NAMALWA (cell line): ENCODE measurements at places on chromosomes 4 and X.

DNA sequence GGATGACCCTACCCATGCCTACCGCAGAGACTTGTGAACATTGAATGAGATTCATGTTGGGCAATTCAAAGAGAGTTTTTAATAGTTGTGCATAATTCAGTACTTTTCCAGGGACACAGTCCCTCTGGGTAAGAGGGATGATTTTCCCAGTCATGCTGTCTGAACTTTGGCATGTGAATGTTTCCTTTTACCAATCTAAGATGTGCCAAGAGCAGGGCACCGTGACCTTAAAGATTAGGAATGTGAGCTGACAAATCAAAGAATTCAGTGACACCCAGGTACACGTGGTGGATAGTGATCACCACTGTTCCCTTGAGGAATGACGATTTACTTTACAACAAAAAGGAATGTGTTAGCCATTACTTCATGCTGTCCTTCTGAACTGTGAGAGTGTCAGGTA lies 515.6 kb downstream of the PPARGC1A start:
- no peak for DNase-seq

DNA sequence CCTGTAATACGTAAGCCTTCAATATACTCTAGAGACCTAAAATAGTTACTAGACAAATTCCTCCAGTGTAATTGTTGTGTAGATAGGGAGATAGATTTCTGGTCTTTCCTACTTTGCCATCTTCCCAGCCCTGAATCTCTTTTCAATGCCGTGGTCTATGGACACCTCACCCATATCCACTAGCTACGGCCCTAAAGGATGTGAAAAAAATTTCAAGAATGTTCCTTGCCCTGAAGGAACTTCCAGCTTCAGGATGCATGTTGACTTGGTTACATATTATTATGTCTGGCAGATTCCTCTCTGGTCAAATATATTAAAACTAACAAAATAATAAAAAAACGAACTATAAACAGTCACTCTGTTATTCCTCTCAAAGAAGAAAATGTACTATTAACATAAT lies 52.4 kb upstream of the TSPAN5 start:
- DNase-seq: no peak

DNA sequence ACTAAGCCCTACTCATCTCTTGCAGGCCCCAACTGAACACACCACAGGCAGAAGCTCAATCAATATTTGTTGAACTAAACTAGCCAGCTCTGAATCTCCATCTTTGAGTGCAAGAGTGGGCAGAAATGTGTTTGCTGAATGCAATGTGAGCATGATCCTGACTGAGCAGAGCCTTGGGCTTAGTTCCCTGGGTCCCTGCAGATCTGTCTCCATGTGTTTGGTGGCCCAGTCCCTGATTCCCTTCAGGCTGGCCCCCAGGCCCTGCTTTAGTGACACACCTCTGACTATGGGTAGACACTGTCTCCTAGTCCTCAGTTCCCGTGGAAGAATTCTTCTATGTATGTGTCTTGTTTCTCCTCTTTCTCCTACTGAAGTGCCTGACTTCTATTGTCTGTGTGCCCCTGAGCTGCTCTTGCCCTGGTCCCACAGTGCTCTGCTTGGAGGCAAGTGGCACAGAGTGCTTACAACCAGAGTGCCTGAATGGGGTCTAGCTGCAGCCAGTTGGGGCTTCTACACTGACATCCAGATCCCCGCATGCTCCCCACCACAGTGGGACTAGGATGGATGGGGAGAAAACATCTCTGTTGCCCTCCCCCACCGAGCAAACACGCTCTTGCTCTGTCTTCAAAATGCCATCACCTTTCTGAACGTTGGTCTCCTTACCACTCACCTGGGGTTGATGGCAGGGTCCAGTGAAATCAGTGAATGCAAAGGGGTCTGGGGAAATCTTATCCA lies 9.3 kb downstream of the PJA1 start:
- no peak for DNase-seq

DNA sequence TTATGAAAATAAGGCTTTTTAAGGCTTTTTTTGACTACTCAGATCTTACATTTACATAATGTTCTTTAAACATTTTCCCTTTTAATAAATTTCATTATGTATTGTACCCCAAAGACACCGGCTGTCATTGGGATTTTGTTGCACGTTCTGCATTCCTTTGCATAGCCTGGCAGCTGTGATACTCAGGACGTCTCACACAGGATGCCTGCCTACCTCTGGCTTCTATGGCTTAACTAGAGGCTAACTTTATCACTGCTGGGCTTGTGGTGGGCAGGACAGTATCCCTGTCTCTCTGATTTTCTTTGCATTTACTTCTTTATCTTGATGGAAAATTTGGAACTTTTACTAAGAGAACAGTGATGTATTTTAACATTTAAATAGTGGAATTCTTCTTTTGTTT lies 147.8 kb downstream of the BMPR1B start:
- no peak for DNase-seq

DNA sequence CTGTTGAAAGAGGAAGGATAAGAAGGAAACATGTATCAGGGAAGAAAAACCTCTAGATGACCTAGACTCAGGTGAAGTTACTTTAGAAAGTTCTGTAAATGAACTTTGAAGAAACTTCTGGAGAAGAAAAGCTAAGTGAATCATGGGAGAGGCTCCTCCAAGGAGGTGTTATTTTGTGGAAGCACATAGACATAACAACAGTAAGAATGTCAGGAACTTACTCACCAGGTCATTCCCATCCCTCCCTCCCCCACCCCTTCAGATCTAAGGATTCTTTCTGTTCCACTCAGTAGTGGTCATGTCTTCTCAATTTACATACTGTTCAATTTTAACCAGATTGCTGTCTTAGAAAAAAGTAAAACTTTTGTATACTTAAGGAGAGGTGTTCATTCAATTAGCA lies 310.5 kb upstream of the DDX53 start:
- no peak for DNase-seq

DNA sequence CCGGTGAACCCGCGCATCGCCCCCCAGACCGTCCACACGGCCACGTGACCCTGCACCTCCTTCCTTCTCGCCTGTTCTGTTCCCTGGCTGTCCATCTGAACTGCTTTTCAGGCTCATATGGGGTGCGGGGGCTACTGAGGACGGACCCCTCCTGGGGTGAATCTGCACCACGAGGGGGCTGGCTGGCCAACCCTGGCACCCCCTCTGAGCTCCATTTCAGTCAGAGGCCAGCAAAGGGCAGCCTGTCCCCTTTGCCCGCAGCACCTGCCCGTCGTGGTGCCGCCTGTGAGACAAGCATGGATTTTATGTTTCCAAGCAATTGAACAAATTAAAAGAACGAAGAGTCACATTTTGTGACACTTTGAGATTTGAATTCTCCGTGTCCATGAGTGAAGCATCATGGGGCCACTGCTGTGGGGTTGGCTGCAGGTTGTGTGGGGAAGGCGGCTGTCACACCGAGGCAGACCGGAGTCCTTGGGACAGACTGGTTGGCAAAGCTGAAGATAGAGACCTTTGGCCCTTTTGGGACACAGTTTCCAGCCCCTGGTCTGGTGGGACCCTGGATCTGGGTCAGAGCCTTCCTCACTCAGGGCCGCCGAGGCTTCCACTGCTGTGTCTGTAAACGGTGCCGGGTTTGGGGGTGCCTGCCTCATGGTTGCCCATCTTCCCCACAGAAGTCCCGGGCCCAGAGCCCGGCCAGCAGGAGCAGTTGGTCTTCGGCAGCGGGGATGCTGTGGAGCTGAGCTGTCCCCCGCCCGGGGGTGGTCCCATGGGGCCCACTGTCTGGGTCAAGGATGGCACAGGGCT lies 5.7 kb downstream of the FGFR3 start:
- no peak for DNase-seq

DNA sequence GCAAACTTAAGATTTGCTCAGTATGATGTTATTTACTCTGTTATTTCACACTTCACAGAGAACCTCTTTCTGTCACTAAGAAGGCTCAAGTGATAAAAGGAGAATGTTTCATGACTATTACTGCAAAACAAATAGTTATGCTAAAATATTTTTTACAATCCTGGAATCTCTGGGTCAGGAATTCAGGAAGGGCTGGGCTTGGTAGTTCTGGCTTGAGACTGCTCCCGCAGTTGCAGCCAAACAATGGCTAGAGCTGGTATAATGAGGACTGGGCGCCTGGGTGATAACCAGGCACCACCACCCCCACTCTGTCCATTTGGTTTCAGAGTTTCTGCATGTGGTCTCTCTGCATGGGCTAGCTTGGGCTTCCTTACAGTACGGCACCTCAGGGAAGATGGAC lies 28.7 kb upstream of the SPP1 start:
- no peak for DNase-seq
